GDM1 (cell line): ENCODE measurements at places on chromosomes 6 and 20.
A peak's percentile ranks its signal among the peaks of the same experiment; 100 is the strongest.

GRCh38 chr6:116025405-116025804, 35.3 kb downstream of the FRK start:
- no peak for DNase-seq

DNA sequence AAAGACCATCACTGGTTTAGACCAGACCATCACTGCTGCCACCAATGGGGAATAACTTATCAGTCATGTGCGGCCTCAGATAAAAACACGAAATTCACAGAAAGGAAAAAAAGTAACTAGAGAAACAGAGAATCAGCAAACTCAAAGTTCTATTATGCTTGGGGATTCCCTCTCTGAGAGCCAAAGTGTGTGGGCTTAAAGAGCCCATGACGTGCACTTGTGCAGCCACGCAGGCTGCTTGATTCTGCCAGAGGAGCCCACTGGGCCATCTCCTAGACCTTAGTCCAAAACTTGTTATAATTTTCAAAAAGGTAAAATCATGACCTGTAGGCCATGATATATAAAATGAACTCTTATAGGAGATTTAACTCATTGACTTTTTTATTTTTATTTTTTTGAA, 15.2 kb downstream of the RAB44 start:
- no peak for DNase-seq

DNA sequence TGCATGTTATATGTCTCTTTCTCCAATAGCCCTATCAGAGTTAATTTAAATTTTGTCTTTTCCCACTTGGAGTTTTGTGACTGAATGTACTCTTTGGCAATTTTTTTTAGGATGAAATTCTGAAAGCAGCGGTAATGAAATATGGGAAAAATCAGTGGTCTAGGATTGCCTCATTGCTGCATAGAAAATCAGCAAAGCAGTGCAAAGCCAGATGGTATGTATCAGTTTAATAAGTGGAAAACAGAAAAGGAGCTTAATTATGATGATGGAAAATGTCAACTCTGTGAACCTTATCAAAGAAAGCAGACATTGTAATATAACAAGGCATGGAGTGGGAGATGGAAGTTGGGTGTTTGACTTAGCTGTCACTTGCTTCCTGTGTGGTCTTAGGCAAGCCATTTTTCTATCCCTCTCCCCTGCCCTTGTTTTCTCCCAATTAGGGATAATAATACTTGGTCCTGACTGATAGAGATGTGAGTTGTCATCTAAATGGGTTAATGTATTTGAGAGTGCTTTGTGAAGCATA, 2.7 kb downstream of the CDC5L start:
- DNase-seq, result no peak

- DNase-seq, result no peak
These were observed 47.5 kb downstream of the ADGRG6 start for GRCh38 chr6:142349215-142349823.

GRCh38 chr6:143747347-143747842, 69.6 kb downstream of the PHACTR2 start:
- DNase-seq, result no peak

DNA sequence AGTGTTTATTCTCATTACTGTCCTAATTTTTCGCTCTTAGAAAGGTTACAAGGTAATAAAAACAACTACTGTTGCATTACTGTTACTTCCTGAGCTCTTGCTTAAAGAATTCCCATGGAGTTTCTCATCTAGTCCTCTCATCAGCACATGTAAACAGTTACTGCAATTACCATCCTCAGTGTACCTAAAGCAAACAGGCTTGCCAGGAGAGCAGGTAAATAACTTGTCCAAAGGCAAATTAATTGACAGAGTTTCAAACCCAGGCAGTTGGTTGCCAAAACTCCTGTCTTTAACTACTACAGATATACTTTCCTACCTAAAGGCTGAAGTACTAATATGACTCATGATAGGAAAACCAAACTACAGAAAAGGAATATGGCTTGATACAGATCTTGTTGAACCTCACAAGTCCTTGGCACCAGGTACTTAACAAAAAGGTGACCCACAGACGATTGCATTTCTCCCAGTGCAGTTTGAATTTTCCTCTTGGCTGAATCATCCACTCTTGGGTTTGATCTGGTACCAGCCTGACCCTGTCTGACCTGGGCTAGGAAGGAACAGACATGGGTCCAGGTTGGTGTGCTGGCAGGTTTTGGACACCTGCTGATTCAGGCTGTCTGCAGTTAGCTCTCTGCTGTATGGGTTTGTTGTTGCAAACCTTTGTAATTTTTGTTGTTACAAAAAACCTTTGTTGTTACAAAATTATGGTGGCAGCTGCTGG, 153.0 kb downstream of the CFAP61 start:
- DNase-seq, result no peak

DNA sequence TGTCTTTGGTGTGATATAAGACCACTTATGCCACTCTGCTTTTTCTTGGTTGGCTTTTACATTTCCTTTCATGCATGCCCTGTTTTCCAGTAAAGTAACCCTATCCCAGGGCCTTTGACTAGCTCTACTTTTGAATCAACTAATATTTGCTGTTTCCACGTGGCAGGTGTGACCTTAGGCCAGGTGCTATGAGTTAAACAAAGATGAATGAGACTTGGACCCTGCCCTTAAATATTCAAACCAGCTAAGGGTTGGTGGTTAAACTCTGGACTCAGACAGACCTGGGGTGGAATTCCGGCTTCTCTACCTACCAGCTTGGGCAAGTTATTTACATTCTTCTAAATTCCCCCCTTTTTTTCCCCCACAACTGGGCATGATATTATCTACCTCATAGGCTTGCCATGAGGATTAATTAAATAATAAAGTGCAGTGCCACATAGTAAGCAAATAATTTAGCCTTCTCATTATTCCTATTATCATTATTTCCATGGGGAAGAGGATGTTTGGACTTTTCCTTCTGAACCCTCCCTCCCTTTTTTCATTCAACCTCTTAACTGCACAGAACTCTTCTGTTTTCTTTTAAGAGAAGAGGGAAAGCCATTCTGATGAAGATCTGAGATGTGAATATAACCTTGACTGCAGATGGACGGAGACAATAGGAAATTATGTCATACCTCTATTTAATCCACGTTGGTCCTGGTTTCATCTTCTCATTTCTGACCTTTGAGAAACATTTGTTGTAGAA, 143.6 kb upstream of the TNFAIP3 start:
- no peak for DNase-seq

- DNase-seq, result no peak
These were observed 113.9 kb downstream of the GMPR start for GRCh38 chr6:16352258-16352635.

DNA sequence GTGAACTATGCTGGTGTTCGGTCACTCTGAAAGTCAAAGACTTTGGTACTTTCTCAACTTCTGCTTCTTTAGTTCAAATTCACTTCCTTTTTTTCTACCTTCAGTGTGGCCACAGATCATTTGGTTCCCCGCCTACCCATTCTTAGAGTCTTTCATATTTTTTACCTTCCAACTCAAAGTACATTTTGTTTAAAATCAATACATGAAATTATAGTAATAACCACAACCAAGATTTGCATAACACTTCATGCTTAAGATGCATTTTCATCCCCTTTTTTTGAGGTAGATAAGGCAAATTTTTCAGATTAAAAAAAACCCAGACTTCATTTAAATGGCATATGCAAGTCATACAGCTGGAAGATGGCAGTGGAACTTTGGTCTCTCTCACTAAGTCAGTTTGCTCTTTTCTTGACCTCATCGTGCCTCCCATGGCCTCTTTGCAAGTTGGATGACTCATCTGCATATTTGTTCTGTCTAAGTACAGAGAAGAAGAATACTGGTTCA, 11.9 kb upstream of the CNR1 start:
- DNase-seq, result no peak

- DNase-seq, result no peak
These were observed 18.7 kb downstream of the OVOL2 start for GRCh38 chr20:18039063-18039462.

- no peak for DNase-seq
These were observed 24.4 kb downstream of the PTPN1 start for GRCh38 chr20:50534567-50534966.

DNA sequence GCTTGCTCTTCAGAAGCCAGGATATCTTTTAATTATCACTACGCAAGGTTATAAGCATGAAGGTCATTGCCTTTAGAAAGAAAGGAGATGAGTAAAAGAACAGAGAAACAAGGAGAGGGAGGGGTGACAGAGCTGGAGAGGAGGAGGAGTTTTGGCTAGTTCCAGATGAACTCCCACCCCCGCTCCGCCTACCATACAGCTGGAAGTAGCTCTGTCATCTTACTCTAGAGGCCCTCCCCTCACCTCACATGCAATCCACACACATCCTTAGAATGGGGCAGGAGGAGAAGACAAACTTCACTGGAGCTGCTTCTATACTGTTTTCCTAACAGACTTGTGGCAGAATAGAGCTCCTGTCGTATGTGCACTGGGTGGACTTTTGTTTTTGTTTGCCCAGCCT, 144.7 kb downstream of the SCML4 start:
- DNase-seq, result no peak

DNA sequence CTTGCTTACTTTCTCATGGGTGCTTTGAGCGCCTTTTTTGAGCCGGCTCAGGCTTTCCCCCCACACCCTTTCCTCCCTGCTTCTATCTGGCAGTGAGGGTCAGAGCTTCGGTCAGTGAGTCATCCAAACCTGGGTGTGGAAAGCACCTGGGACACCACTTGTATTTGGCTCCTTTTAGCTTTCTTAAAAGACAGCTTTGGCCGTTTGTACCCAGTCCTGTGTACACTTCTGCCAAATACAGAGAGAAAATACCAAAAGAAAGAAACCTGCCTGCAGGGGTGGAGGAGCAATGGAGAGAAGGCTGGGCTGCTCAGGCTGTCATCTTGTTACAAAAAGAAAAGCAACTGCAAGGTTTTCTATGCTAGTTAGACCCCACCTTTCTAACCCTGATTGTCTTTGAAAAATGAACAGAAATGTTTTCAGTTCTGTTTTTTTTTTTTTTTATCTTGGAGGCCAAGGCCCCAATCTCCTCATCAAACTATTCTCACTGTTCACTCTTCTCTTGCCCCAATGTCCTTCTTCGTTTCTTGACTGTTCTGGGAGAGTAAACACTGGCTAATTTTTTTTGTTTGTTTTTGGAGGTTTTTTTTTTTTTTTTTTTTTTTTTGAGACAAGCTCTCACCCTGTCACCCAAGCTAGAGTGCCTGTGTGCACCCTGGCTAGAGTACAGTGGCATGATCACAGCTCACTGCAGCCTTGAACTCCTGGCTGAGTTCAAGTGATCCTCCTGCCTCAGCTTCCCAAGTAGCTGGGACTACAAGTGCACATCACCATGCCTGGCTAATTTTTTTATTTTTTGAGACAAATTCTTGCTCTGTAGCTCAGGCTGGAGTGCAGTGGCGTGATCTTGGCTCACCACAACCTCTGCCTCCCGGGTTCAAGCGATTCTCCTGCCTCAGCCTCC, 76.4 kb downstream of the SSR1 start:
- no peak for DNase-seq

DNA sequence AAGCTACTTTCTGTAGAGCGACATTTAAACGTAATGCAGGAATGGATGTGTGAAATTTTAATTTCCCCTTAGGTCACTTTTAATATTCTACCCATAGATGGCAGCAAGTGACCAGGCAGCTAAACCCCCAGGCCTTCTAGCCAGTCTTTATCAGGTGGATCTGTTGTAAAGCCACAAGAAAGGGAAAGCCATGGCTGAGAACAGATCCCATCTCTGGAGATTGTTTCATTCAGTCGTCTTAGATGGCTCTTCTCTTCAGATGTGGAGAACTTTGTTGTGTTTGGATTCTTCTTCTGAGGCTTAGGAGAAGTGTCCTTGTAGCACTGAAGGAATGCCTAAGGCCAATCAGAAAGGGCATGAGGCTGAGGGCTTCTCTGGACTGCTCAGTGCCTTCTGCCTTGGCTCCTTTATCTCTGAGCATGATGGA, 15.8 kb upstream of the RNF182 start:
- DNase-seq, result peak; percentile 20

DNA sequence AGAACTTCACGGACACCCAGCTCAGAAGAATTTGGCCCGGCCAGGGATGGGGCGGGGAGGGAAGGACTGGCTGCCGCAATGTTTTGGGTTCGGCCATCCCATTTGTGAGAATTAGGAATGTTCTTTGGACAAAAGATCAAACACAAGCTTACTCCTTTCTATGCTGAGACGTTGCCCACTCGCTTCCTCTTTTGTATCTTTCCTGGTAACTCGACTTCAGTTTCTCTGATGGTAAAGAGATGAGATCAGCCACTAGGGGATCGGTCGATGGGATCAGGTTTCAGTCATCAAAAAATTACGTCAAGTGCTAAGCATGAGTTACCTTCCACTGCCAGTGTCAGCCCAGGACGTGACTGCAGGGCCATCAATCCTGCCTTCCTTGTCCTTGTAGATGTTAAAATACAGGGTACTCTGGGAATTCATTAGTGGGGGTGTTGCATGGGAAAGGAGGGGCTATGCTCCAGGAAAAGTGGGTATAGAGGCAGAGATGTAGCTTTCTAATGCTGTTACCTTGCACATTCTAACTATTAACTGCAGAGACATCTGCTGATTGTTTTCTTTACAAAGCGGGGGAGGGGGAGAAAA, 190.2 kb downstream of the TSHZ2 start:
- no peak for DNase-seq

- DNase-seq, result no peak
These were observed 833.8 kb upstream of the CITED2 start for GRCh38 chr6:140208286-140208685.

DNA sequence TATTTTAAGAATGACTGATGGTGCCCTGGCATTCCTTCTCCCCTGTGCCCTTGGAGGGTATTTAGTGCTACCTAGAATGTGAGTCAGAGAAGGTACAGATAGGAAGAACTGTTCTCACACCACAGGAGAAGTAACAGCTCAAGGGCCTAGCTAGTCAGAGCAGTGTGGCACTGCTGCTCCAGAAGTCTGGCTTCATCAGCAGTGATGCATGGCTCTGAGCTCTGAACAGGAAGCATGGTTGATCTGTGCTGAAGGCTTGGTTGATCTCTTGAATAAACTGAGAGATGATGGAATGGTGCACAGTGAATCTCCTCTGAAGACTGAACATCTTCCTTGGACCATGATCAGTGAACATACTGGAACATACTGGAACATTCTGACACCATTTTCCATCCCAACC, 425.3 kb upstream of the SLC35B3 start:
- no peak for DNase-seq

DNA sequence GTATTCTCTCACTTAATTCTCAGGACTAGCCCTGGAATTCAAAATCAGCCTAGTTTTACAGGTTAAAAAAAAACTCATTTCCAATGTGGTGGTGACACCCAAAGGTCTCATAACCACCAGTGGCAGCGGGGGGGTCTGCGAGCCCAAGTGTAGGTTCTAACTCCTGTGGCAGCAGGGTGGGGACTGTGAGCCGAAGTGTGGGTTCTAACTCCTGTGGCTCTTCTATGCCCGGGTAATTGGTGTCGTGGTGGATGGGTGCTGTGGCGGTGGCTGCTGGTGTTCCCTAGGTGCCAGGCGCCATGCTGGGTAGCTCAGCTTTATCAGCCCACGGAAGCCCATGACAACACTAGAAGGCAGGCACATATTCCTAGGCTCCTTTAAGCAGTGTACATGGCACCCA, 4.9 kb upstream of the ANKRD60 start:
- DNase-seq, result no peak

- DNase-seq, result no peak
These were observed 35.5 kb downstream of the DHX35 start for GRCh38 chr20:38997622-38998021.
